ENCODE measurements at places on chromosomes 5 and 9.

- no peak for DNase-seq
These were observed 813 bp upstream of the AGTPBP1 start for GRCh38 chr9:85742597-85742936.

DNA sequence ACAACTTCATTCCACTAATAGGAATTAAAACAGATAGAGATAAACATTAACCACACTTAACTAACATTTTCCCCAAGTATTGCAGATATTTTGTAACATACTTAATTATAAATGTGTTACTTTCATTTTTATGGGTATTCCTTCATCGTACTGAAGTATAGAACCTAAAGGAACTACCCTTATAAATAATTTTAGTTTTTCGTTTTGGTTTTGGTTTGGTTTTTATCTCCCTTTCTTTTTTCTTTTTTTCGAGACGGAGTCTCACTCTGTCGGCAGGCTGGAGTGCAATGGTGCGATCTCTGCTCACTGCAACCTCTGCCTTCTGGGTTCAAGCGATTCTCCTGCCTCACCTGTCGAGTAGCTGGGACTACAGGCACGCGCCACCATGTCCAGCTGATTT lies 60.1 kb upstream of the LMNB1 start:
- no peak for DNase-seq

- no peak for DNase-seq
These were observed 97.4 kb downstream of the HOMER1 start for GRCh38 chr5:79416499-79416898.

GRCh38 chr9:1443450-1443849 lies 393.3 kb downstream of the DMRT2 start:
- DNase-seq, result no peak
